NCI-H524 treated with DMSO at 0.1 percent for 48 hours (cell line): ENCODE measurements at places on chromosomes 7 and 10.

GRCh38 chr10:106519376-106520030 lies 645.0 kb downstream of the SORCS1 start:
- DNase-seq = no peak

GRCh38 chr10:132094581-132095234 lies 29.0 kb downstream of the JAKMIP3 start:
- no peak for DNase-seq

GRCh38 chr10:62742536-62743061 lies 61.9 kb upstream of the ADO start:
- no peak for DNase-seq

GRCh38 chr10:52741851-52742250 lies 30.7 kb downstream of the MBL2 start:
- DNase-seq = no peak

DNA sequence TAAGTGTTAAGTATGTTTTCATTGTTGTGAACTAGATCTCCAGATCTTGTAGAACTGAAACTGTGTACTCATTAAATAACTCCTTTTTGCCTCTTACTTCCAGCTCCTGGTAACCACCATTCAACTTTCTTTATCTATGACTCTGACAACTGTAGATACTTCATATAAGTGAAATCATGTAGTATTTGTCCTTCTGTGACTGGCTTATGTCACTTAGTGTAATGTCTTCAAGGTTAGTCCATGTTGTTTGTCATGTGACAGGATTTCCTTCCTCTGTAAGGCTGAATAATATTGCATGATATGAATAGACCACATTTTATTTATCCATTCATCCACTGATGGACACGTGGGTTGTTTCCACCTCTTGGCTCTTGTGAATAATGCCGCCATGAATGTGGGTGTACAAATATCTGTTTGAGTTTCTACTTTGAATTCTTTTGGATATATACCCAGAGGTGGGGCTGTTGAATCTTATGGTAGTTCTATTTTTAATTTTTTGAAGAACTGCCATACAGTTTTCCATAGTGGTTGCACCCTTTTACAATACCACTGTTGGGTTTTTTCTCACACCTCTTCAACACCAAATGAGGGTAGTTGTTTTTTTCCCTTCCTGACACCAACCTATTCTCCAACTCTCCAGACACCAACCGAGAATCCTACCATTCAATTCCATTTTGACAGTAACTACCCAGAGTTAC lies 10.7 kb upstream of the FMC1 start:
- DNase-seq = no peak

- DNase-seq = peak; percentile 5
Measured at GRCh38 chr7:19296617-19297016, 151.4 kb upstream of the FERD3L start.

DNA sequence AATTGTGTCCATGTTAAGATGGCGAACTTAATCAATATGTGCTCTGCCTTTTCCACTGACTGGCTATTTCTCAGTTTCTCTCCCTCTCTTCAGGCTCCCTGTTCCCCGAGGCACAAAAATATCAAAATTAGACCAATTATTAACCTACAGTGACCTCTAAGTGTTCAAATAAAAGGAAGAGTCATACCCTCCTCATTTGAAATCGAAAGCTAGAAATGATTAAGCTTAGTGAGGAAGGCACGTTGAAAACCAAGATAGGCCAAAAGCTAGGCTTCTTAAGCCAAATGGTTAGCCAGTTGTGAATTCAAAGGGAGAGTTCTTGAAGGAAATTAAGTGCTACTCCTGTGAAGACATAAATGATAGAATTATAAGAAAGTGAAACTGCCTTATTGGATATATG lies 81.1 kb upstream of the MBL2 start:
- no peak for DNase-seq

- DNase-seq = peak; percentile 4
Measured at GRCh38 chr7:153886506-153887441, 165.4 kb upstream of the DPP6 start.

DNA sequence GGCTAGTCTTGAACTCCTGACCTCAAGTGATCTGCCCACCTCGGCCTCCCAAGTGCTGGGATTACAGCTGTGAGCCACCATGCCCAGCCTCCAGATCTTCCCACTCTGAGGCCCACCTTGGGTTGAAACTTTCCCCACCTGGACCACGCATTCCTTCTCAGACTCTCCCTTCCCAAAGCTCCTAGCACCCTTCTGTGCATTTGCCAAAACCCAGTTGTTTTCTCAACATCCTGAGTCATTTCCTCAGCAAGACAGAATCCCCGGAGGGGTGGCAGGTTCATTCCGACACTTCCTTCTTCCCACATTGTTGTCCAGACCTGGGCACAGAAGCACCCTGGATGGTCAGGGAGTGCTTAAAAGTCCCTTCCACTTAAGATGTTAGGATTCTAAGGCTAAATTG lies 28.9 kb downstream of the BAG3 start:
- no peak for DNase-seq

DNA sequence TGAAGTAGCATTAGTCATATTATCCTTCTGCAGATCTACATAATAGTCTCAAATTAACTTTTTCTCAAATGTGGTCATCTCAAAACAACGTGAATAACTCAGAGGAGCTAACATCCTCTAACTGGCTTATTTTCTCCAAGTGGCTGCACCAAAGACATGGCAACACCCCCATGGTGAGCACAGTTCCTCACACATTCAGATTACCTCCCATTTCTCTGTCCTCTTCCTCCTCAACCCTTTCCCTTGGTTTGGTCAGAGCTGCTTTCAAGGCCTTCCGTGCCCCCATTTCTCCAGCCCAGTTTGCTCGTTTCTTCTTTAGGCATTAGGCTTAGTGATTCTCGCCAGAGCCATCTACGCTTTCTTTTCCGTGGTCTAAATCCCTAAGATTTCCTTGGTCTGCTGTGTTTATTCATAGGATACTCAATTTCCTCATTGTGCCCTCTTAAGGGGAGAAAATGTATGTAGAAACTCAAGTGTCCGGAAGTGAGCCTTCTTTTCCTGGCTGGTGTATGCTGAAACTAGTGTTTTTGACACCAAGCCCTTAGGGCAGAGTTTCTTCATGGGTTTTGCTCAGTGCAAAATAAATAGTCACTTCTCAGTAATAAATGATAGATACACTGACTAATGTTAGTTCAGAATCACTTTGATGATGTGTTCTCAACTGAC lies 2.6 kb downstream of the MET start:
- DNase-seq = no peak

- DNase-seq = no peak
Measured at GRCh38 chr10:89548673-89549072, 13.3 kb upstream of the SLC16A12 start.

DNA sequence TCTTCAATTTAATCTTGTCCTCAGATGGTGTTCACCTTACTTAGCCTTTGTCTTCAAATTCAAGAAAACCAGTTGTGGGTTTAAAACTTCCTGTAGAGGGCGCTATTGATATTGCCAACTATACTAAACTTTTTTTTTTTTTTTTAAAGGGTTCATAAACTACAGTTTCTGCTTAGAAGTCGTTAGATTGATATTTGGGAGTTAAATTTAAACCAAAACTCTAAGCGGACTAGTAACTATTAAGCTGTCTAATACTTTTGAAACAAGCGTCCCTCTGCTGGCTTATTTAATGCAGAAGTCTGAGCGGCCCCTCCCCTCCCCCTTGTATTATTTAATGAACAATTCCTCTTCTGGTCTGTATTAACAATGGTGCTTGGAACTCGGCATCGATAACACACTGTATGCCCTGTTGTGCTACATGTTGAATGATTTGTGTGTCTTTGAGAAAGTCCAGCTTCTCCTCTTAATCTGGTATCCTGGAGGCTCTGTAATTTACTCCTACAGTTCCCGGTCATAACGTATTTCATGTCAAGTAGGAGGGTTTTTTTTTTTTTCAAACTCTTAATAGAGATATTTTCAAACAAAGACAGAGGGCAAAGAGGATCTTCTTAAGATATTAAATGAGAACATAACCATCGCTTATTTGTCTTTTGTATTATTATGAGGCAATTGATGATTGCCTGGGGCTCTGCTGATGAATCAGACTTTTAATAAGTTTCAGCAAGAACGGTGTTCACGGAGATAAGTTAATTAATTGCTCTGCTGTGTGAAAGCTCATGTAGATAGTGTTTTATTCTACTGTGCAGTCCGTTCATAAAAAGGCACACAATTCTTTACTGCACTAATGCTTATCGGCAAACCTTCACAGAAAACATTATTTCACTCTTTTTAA lies 22.6 kb upstream of the CREB5 start:
- DNase-seq = no peak

DNA sequence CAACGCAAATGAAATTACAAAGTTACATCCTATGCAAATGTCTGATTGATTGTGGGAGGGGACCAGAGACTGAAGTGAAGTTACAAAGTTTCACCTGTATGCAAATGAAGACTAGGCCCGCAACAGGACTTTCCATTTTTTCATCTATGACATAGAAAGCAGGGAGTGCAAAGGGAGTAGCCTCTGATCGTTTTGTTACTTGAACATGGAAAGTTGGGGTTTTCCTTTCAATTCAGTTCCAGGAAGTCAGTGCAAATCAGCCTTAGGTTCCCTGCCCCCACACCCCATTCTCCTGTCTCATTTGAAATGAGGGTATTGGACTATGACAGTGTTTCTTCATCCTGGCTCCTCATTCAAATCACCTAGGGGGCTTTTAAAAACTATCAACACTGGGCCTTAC lies 96.9 kb upstream of the HABP2 start:
- DNase-seq = no peak

- no peak for DNase-seq
Measured at GRCh38 chr7:100602889-100603725, 944 bp downstream of the PCOLCE start.

DNA sequence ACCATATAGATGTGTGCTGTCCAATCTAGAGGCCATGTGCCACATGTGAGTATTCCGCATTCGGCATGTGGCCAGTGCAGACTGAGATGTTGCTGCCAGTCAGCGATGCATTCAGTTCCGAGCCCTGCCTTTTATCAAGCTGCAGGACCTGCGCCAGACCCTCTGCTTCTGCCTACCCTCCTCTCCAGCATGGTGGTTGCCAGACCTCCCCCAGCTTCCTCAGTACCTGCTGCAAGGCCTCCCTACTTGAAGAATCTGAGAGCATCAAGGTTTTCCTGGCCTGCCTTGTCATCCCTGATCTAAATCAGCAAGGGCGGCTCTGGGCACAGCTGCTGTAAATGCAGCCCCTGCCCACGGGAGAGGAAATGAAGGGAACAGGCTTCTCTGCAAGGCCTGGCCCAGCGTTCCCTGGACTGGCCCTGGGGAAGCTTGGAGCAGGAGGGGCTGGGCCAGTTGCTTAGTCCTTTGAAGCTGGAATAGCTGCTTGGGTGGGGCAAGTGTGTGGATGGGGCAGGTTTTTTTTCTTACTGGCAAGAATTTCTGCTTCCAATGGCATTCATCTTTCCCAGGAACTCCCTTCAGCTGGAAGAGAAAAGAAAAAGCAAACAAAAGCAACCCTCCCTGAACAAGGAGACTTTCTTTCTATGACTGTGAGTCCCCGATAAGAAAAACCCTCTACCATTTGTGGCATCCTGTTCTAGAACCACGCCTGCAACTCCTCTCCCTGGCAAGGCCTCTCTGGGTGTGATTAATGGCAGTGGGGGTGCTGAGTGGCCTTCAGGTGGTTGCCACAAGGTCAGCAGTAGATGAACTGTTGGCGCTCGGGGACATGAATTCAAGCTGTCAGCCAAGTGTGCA lies 93.0 kb downstream of the NHLRC2 start:
- DNase-seq = no peak

- no peak for DNase-seq
Measured at GRCh38 chr7:31075086-31075405, 22.9 kb downstream of the ADCYAP1R1 start.

- DNase-seq = no peak
Measured at GRCh38 chr10:132068431-132069121, 2.8 kb downstream of the JAKMIP3 start.

DNA sequence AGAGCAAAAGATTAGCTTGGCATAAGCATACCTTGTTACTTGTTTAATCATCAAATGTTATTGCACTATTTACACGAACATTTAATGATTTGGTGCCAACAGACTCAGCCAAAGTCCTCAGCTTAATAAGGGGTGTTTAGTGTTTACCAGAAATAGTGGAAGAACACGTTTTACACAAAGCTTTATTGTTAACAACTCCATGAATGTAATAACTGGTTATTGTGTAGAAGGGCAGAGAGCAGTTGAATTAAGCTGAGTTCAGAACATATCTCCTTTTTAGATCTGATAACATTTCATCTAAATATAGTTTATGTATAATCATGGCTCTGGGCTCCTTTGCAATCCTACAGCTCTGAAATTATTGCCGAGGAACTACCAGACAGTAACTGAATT lies 99.1 kb downstream of the CABCOCO1 start:
- DNase-seq = no peak

DNA sequence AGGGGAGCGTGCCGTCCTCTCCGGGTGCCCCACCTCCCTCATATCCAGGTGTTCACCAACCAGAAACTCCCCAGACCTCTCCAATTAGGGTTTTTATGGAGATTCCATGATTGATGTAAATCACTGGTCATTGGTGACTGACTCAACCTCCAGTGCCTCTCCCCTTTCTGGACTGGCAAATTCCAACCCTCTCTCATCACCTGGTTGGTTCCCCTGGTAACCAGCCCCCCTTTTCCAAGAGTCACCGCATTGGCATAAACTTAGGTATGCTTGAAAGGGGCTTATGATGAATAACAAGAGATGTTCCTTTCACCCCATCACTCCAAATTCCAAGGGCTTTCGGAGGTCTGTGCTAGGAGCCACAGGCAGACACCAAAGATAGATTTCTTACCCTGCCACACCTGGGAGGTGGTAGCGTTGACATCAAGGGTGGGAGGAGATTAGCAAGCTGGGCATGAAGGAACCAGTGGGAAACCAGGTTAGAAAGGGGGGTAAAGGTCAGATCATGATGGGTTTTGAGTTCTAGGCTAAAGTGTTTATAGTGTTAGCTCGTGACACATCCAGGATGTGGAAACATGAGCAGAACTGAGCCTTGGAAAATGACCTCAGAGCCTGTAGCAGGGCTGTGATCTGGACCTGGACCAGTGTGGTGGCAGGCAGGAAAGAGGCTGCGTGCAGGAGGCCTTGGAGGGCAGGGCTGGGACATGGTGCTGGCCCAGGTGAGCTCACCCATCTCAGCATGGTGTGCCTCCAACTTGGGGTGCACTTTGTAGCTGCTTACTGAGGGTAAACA lies 45.1 kb downstream of the CAMK1D start:
- no peak for DNase-seq

- DNase-seq = no peak
Measured at GRCh38 chr7:81331061-81332018, 412.5 kb upstream of the SEMA3C start.

- DNase-seq = no peak
Measured at GRCh38 chr10:10014846-10015245, 1002.8 kb upstream of the CELF2 start.

DNA sequence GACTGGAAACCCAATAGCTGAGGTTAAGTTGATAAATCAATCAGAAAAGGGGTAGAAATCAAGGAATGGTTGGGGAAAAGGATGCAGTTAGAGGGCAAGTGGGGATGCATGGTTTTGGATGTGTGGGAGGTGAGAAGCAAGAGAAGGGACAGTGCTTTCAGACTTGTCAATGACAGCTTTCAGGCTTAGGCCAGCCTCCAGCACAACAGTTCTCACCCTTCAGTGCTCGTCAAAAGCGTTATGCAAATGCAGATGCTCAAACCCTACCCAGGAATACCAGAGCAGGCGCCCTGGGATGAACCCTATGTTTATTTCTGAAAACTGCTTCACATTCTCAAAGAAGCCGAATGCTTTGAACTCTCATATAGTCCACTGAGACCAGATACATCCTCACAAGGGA lies 74.0 kb downstream of the AOAH start:
- no peak for DNase-seq

- no peak for DNase-seq
Measured at GRCh38 chr7:39434012-39434411, 132.2 kb upstream of the YAE1 start.

GRCh38 chr10:114166043-114166442 lies 8.0 kb downstream of the CCDC186 start:
- no peak for DNase-seq

- no peak for DNase-seq
Measured at GRCh38 chr10:14008740-14009080, 322.0 kb downstream of the FRMD4A start.
